ENCODE measurements at places on chromosomes 1 and 21.

- no peak for DNase-seq
Measured at GRCh38 chr1:14845851-14846250, 247.4 kb downstream of the KAZN start.

GRCh38 chr1:110005971-110006370 is 21.4 kb downstream of the AHCYL1 start:
- no peak for DNase-seq

DNA sequence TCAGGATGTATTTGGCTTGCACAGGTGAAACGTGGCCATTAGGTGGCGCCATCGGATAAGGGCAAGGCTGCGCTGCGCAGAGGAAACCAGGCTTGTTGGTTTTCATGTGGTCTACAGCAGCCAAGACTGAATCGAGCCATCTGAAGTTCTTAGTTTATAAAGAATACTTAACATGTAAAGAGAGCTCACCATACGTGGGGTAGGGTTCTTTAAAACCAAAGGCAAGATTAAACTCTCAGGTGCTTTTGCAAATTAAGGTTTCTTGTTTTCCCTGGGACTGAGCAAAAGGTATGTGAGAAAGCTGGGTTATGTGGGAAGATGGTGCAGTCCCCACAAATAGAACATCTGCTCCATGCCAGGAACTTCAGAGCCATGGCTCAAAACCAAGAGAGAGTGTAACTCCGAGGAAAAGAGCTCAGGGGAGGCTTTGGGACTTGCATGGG is 9.3 kb downstream of the MASP2 start:
- DNase-seq, result peak; percentile 85

DNA sequence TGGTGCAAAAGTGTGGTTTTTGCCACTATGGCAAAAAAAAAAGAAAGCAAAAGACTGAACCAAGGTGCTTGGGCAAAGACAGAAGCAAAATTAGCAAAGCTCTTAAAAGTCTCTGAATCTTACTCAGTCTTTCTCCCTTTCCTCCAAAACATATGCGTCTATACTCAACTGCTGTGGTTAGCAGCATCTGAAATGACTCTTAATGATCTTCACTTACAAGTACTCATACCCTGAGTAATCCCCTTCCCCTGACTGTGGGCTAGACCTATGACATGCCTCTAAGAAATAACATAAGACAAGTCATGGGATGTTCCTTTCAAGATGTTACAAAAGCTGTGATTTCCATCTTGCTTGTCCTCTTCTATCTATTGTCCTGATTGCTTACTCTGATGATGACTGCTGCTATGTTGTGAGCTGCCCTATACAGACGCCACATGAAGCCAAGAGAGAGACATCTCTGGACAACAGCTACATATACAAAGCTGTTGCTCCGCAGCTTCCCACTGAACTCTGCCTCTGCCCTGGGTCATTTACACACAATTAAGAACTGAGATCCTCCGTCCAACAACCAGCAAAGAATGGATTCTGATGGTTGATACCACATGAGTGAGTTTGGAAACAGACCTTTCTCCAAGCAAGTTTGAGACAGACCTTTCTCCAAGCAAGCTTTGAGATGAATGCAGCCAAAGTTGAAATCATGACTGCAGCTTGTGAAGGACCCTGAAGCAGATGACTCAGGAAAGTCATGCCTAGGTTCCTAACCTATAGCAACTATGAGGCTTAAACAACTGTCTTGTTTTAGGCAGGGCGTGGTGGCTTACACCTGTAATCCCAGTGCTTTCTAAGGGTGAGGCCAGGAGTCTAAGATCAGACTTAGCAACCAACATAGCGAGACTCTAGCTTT is 55.2 kb downstream of the PUM1 start:
- DNase-seq, result no peak

GRCh38 chr1:42966688-42967612 is 8.3 kb upstream of the SLC2A1 start:
- peak; percentile 97 for DNase-seq

GRCh38 chr1:89548122-89548857 is 23.7 kb downstream of the LRRC8B start:
- no peak for DNase-seq

DNA sequence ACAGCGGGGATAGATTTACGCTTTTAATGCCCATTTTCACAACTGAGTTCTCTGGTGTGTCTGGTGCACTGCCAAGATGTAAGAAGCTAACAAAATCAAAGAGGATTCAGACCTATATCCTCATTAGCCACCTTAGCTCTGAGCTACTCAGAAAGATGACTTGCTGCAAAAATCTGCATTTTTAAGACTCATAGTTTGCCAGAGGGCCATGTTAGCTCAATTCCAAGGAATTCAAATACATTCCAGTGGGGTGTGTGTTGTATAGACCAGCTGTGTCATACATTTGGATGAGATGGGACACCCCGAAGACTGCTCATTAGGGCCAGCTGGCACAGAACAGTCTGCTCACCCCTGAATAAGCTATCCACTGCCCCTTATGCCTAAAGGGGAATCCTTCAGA is 8.9 kb downstream of the DENND2D start:
- DNase-seq, result no peak

- DNase-seq, result no peak
Measured at GRCh38 chr1:17596186-17596585, 56.7 kb downstream of the ARHGEF10L start.

- DNase-seq, result no peak
Measured at GRCh38 chr1:77632216-77632615, 50.2 kb downstream of the ZZZ3 start.

DNA sequence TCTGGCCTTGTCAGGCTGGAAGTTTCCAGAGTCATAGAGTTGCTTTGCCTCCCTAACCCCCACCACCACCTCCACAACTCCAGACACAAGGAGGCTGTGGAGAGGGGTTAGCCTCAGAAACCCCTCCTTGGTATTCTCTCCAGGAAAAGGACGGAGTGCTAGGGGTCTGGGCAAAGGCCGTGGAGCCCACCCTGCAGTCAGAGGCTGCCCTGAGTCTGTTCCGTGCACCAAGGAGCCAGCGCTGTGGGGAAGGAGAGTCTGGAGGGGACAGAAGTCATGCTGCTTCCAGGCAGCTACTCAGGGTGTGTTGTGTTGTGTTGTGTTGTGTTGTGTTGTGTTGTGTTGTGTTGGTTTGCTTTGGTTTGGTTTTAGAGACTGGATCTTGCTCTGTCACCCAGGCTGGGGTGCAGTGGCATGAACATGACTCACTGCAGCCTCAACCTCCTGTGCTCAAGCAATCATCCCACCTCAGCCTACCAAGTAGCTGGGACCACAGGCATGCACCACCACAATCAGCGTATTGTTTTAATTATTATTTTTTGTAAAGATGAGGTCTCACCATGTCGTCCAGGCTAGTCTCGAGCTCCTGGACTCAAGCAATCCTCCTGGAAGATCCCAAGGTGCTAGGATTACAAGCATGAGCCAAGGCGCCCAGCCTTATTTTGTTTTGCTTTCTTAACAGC is 122.2 kb upstream of the TMEM51 start:
- DNase-seq, result no peak

DNA sequence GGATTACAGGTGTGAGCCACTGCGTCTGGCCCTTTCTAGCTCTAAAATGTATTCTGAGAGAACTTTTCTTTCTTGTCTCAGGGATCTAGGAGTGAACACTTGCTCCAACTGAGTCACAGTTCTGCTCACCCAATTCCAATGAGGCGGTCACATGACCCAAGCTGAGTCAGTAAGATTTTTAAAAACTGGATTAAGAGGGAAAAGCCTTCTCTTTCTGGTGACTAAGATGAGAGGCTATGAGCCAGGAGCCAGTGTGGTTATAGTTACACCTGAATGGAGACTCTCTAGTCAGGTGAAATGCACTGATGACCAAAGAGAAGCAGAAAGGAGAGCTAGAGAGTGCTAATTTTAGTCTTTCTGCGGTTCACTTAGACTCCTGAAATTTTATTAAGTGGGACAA is 9.5 kb upstream of the DEPDC1 start:
- DNase-seq, result no peak

GRCh38 chr1:59105548-59106507 is 191.1 kb upstream of the FGGY start:
- no peak for DNase-seq

GRCh38 chr21:14737284-14737691 is 191.2 kb upstream of the SAMSN1 start:
- DNase-seq, result no peak

- DNase-seq, result no peak
Measured at GRCh38 chr1:29223521-29223920, 7.2 kb downstream of the MECR start.

GRCh38 chr21:36134803-36135390 is at the start of gene CBR3:
TSS of gene CBR3 (plus strand) at chr21:36135079. CDS start at chr21:36135193, 114 bp downstream.
- DNase-seq, result peak; percentile 18

- no peak for DNase-seq
Measured at GRCh38 chr1:241999026-241999425, at the start of gene MAP1LC3C. TSS of gene MAP1LC3C (minus strand) at chr1:241999098. CDS start at chr1:241999008, 90 bp downstream.

GRCh38 chr1:151054971-151055547 is 4.4 kb downstream of the CDC42SE1 start:
- DNase-seq, result no peak

DNA sequence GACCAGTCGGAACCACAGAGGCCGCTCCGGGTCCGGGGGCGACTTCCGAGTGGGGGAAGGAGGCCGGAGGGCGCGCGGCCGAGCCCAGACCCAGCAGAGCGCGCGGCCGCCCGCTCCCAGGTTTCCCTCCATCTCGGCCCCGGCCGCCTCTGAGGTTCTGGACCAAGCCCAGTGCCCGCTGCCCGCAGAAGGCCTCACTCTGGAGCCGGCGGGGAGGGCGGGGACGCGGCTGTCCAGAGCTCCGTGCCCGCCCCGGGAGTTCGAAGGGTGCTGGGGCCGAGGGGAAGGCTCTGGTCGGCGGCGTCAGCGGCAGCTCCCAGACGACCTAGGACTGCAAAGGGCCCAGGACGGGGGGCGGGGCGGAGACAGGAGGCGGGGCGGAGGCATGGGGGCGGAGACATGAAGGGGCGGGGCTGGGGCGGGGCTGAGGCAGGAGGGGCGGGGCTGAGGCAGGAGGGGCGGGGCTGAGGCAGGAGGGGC is 48.0 kb upstream of the SLC19A1 start:
- DNase-seq, result no peak

DNA sequence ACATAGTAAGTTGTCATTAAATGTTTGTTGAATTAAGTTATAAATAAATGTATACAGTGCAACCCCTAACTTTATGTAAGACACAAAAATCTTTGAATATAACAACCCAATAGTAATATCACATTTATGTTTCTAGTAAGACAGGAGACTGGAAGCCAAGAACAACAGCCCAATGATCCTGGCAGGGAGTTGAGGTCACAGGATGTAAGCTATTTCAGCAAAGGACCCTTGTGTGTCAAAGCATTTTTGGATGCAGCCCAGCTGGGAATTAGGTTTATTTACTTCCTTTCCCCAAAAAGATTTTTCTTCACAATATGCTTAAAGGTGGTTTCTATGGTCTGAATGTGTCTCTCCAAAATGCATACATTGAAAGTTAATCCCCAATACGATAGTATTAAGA is 34.0 kb upstream of the ABCA4 start:
- DNase-seq, result no peak

GRCh38 chr1:65471861-65472332 is 51.4 kb downstream of the LEPR start:
- no peak for DNase-seq

DNA sequence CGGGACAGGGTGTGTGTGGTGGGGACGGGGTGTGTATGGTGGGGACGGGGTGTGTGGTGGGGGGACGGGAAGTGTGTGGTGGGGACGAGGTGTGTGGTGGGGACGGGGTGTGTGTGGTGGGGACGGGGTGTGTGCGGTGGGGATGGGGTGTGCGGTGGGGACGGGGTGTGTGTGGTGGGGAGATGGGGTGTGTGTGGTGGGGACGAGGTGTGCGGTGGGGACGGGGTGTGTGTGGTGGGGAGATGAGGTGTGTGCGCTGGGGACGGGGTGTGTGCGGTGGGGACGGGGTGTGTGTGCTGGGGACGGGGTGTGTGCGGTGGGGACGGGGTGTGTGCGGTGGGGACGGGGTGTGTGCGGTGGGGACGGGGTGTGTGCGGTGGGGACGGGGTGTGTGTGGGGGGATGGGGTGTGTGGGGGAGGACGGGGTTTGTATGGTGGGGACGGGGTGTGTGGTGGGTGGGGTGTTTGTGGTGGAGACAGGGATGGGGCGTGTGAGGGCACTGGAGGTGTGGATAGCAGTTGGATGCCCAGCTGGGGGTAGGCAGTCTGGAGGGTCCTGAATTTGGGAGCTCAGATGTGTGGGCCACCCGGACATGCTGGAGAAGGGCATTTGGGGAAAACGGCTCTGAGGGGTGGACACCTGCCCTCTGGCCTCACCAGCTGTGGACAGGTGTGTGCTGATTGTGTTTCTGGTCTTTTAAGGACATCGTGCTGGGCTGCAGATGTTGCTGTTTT is 16.9 kb downstream of the IBA57 start:
- DNase-seq, result no peak

GRCh38 chr1:85208488-85208887 is 7.7 kb upstream of the SYDE2 start:
- no peak for DNase-seq

GRCh38 chr1:232223183-232223708 is 406.7 kb downstream of the SIPA1L2 start:
- no peak for DNase-seq

DNA sequence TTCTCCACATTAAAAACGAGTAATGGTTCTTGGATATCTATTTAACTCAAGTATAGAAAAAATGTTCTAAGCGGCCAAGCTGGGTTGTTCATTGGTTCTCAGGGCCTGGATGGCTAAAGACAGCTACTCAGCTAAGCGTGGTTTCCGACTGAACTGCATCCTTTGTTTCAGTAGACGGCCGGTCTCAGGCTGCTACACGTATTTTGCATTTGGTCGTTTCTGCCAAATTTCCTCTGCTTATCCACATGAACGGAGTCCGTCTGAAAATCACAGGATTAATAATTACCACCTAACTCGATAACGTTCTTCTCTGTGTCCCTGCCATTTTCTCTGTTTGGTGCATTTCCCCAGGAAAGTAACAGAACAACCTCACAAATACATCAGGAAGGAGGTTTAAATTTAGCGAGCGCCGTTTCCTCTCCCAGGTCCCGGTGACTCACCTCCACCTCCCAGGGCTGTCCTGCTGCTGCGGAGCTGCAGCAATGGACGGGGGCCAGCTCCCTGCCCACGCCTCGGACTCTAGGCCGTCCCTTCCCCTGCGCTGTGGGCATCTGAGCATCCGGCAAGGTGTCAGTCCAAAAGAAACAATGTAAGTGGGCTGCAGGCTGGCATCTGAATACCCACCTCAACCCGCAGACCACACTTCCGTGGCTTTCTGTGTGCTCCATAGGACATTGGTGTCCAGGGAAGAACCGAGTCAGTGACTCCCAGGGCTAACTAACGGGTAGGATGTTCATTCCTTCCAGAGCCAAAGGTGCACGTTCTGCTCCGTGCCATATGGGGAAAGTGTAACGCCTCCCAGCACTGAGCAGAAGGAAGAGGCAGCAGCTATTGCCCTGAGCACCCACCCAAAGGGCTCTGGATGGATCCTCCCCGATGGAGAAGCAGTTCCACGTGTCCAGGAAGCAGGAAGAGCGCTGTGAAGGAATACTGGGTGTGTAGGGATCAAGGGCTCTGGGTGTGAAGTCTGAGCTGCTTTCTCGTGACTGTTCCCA is 4.1 kb upstream of the GABRD start:
- DNase-seq, result peak; percentile 72

DNA sequence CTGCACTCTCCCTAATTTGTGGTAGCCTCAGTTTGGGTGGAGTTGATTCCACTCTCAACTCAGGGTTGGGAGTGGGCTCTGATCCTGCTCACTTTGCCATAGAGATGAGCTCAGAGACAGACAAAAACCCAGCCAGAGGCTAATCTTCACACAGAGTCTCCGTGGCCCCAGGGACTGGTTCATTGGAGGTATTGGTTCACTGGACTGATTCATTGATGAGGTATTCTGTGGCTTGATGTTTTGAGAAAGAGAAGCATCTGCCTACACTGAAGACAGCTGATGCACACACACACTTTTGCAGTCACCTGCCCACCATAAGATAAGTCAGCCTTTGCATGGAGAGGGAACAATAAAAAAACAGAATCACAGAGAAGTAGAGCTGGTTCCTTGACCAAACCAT is 183.8 kb downstream of the AJAP1 start:
- no peak for DNase-seq
